ENCODE measurements at places on chromosomes 13 and 19.

DNA sequence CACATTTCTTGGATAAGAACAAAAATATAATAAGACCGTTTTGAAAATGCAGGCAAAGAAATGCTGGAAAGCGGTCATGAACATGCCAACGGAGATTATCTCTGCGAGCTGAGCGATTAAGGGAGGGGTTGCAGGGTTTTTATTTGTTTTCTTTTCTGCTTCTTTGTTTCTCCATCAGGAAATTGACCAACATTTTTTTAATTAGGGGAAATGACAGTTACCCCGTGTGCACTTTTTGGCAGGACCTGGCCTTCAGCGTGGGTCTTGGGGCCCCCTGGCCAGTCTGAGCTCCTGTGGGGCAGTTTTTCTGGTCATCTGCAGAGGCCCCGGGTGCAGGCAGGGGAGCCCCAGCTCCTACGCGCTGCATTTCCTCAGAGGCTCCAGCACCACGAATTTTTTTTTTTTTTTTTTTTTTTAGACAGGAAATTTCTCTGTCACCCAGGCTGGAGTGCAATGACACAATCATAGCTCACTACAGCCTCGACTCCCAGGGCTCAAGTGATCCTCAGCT lies 31.3 kb upstream of the HOMER3 start:
- no peak for DNase-seq

DNA sequence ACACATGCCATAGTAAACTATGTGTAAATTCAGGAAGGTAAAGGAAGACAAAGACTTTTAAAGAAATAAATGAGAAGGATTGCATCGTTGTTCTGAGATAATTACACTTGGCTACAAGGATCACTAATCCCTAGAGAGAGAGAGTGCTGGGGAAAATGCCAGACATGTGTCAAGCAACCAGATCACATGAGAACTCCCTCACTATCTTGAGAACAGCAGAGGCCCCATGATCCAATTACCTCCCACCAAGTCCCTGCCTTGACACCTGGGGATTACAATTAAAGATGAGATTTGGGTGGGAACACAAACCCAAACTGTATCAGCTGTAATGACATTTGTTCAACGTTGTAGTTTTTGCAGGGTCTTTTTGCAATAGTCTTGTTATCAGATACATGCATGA lies 1600.9 kb upstream of the MIR17HG start:
- DNase-seq, result no peak

- no peak for DNase-seq
Observed at GRCh38 chr19:55406826-55407549, 600 bp downstream of the UBE2S start.

- no peak for DNase-seq
Observed at GRCh38 chr13:100088273-100088643, 635 bp upstream of the PCCA start.

GRCh38 chr13:67351114-67351513 lies 121.0 kb upstream of the PCDH9 start:
- no peak for DNase-seq

DNA sequence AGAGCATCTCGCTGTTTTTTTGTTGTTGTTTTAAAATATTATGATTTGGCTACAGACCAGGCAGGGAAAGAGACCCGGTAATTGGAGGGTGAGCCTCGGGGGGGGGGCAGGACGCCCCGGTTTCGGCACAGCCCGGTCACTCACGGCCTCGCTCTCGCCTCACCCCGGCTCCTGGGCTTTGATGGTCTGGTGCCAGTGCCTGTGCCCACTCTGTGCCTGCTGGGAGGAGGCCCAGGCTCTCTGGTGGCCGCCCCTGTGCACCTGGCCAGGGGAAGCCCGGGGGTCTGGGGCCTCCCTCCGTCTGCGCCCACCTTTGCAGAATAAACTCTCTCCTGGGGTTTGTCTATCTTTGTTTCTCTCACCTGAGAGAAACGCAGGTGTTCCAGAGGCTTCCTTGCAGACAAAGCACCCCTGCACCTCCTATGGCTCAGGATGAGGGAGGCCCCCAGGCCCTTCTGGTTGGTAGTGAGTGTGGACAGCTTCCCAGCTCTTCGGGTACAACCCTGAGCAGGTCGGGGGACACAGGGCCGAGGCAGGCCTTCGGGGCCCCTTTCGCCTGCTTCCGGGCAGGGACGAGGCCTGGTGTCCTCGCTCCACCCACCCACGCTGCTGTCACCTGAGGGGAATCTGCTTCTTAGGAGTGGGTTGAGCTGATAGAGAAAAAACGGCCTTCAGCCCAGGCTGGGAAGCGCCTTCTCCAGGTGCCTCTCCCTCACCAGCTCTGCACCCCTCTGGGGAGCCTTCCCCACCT lies 183.3 kb downstream of the KDM4B start:
- DNase-seq, result no peak

- no peak for DNase-seq
Observed at GRCh38 chr13:77876176-77876575, 42.5 kb downstream of the EDNRB start.

DNA sequence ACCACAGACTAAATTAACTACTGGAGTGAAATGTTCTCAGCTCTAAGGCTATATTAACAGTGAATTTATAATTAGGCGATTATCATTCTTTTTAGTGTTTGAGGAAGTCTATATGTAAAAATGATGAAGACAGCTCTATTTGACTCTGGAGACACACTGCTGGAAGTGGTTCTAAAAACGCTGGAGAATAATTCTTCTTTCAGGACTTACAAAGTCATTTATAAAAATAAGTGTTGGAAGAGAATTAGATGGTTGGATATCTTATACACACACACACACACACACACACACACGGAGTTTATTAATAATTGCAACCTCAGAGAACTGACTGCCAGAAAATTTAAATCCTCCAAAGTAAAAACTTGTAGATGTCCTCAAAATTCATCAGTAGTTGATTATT lies 1171.3 kb downstream of the EFNB2 start:
- DNase-seq, result no peak

- DNase-seq, result no peak
Observed at GRCh38 chr13:26600343-26600742, 42.9 kb downstream of the WASF3 start.

DNA sequence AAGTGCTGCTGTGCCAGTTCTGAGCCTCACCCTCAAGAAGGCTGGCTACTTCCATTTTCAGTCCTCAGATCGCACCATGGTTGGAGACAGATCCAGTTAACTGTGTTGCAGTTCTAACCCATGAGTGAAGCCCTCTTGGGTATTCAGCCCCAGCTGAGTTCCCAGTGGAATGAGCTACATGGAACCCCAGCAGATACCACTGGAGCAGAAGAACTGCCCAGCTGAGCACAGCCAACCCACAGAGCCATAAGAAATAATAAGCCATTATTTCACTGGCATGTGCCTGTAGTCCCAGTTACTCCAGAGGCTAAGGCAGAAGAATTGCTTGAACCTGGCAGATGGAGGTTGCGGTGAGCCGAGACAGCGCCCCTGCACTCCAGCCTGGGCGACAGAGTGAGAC lies 59.9 kb downstream of the LATS2 start:
- no peak for DNase-seq

DNA sequence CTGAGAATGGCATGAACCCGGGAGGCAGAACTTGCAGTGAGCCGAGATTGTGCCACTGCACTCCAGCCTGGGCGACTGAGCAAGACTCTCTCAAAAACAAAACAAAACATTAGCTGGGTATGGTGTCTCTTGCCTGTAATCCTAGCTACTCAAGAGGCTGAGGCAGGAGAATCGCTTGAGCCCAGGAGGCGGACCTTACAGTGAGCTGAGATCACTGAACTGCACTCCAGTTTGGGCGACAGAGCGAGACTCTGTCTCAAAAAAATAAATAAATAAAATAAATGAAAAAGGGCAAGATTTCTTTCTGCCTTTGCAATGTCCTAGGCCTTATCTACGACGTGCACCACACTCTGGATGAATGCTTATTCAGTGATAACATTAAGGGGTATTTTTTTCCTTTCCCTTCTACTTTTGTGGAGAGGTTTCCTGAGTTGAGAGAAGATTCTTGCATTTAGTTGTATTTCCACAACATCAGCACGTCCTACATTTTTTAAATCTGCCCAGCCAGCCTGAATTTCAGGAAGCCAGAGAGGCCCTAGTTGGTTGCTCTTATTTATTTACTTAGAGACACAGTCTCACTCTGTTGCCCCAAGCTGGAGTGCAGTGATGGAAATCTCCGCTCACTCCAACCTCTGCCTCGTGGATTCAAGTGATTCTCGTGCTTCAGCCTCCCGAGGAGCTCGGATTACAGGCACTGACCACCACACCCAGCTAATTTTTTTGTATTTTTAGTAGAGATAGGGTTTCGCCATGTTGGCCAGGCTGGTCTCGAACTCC lies 26.1 kb upstream of the OR1M1 start:
- no peak for DNase-seq

GRCh38 chr13:79051472-79051871 lies 354.6 kb downstream of the RBM26 start:
- DNase-seq, result no peak

- DNase-seq, result no peak
Observed at GRCh38 chr13:112220925-112221324, 154.0 kb downstream of the SOX1 start.

- DNase-seq, result no peak
Observed at GRCh38 chr13:107680115-107680514, 535.2 kb downstream of the LIG4 start.

- no peak for DNase-seq
Observed at GRCh38 chr13:31827707-31828106, 88.4 kb downstream of the RXFP2 start.

DNA sequence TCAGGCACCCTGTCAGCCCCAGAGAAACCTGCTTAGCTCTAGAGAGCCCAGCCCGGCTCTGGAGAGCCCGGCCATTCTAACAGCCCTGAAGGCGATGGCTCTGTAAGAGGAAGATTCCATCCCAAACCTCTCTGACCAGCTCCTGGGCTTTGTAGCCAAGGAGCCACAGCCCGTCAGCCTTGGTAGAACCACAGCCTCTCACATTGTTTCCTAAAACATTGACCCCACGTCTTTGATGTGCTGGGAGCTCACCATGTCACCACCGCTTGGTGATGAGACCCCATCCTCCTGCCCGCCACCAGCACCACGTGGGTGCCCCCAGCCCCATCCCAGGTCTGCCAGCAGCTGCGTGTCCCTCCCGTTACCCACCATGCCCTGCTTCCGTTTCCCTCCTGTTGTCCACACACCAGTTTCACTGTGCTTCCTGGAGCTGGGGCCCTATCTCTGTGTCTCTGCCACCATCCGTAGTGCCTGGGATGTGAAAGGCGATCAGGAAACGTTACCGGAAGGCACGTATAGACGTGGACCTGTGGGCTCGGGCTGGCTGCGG lies 94.2 kb upstream of the MCF2L start:
- no peak for DNase-seq

- no peak for DNase-seq
Observed at GRCh38 chr13:91659256-91660075, 261.0 kb downstream of the GPC5 start.

DNA sequence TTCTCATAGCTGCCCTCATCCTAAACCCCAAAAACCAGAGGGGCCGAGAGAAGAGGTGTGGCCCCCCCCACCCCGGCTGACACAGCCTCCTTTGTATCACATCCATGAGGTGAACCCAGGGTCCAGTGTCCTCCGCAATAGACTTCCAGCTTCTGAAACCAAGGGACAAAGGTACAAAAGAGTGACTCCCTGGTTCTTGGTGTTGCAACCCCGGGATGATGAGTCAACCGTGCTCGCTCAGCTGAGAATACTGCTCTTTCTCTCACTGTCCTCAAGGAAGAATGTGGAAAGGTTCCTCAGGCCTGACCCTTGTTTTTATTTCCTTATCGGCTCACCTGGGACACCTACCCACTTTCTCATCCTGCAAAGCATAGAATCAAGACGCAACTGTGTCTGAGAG lies 5.5 kb downstream of the SLC15A1 start:
- no peak for DNase-seq

DNA sequence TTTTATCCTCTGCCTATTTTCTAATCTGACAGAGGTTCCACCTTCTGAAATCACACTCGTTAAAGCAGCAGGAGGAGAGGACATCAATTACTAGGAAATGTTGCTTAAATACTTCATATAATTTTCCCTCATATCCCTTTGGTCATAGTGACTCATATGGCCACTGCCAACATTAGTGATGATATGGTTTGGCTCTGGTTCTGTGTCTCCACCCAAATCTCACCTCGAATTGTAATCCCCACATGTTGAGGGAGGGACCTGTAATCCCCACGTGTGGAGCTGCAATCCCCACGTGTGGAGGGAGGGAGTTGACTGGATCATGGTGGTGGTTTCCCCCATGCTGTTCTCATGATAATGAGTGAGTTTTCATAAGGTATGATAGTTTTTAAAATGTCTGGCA lies 618.4 kb upstream of the SLITRK5 start:
- no peak for DNase-seq

- peak; percentile 84 for DNase-seq
Observed at GRCh38 chr19:16143399-16144215, at the start of gene HSH2D. HSH2D (plus strand) TSS chr19:16143685; CDS start chr19:16148751, 5,066 bp downstream.

DNA sequence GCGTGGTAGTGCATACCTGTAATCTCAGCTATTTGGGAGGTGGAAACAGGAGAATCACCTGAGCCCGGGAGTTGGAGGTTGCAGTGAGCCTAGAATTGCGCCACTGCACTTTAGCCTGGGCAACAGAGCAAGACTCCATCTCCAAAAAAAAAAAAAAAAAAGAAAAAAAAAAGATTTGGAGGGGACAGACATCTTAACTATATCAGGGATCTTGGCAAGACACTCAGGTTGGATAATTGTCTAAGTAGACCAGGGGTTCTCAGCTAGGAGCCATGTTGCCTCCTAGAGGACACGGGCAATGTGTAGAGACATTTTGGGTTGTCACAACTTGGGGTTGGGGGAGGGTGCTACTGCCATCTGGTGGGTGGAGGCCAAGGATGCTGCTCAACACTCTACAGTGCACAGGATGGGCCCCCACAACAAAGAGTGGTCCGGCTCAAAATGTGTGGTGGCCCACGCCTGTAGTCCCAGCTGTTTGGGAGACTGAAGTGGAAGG lies 1.9 kb upstream of the ZNF580 start:
- DNase-seq, result peak; percentile 35

- DNase-seq, result no peak
Observed at GRCh38 chr13:44421853-44422525, 48.4 kb downstream of the SERP2 start.

DNA sequence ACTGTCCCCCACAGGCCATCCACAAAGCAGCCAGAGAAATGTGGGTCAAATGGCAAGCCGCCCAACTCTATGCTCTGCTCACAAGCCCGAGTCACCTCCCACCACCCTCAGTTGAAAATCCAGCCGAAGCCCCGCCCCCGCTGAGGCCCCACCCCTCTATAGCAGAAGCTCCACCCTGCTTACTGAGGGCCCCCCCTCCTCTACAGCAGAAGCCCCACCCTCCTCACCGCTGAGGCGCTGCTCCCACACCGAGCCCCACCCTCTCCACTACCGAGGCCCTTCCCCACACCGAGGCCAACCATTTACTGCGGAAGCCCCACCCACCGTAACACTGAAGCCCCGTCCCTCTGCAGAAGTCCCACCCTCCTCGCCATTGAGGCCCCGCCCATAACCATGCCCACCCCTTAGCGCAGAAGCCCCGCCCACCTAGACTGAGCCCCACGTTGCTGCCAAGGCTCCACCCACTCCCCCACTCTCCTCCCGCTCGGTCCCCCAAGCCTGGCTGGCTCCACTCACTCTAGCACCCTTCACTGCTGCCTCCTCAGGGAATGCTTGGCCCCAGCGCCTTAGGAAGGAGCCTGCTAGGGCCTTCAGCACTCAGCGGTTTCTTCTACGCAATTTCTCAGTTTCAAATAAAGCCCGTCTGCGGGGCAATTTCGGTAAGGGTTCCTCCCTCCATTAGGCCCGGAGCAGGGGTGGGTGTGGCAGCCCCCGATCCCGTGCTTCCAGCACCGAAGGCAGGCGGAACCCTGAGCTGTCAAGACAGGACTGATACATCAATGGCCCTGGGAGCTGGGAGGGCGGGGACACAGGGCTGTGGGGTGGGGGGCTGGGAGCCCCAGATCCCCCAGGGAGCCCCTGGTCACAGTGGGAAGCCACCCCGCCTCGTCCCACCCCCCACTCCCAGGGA lies 9.0 kb upstream of the MYDGF start:
- no peak for DNase-seq

All from activated CD4-positive, CD25-positive, alpha-beta regulatory T cell (primary cell).